NCI-H1092 (cell line): ENCODE measurements at places on chromosomes 12 and 14.

DNA sequence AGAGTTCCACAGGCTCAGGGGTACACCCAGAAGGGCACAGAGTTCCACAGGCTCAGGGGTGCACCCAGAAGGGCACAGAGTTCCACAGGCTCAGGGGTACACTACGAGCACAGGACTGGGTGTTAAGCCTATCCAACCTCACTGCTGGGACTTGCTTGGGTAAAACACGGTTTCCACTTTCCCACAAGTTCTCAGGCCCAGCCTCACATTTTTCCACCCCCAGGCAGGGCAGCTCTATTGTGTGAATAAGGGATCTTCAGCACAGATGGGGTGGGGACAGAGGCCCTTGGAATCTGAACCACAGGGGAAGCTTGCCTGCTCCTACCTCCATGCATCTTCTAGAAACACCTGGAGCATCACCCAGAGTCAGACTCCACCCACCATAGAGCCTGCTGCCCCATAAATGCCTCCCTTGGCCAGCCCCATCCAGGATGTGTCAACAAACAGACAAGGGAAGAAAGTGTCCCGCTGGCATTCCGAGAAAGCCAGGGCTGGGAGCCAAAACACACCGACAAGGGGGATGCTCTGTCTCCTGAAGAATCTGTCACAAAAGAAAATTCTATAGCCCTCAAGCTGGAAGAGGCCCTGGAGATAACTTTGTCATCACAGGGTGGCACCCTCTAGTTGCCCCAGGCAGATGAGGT lies 4.8 kb downstream of the CRACR2A start:
- no peak for DNase-seq

- no peak for DNase-seq
Observed at GRCh38 chr12:11765817-11766794, 116.6 kb downstream of the ETV6 start.

DNA sequence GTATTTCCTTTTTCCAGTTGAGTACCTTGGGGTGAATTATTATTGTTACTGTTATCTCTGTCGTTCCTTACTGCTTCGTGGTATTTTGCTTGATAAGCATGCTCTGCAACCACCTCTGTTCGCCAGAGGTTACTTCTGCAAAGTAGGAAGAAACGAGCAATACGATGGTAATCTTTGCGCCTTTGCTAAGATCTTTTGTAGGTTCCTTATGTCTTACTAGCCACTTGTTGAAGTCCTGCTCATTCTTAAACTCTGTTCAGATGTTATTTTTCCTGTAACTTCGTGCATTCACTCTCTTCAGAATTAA lies 729 bp upstream of the M6PR start:
- DNase-seq = no peak

- no peak for DNase-seq
Observed at GRCh38 chr12:124804011-124804621, 59.5 kb downstream of the SCARB1 start.

GRCh38 chr12:131916306-131917138 lies 12.6 kb upstream of the PUS1 start:
- DNase-seq = no peak

- DNase-seq = no peak
Observed at GRCh38 chr14:23577710-23578392, 739 bp downstream of the JPH4 start.

GRCh38 chr12:50603817-50604639 lies 99.2 kb downstream of the DIP2B start:
- no peak for DNase-seq

DNA sequence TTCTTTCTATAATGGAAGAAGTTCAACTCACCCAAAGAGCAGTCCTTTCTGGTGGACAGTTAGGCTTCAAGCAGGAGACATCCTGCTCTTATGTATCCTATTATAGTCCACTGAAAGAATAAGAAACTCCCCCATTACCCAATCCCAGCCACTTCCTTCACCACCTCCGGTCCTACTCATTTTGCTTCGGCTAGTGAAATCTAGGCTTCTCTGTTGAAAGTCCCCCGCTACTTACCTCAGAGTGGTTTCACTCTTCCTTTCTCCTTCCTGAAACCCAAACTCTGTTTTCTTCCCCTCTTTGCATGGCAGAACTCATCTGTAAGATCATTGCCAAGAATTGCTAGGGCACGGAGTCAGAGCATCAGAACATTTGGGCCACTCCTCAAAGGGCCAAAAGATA lies at the start of gene GPR84:
Gene GPR84 (minus strand): TSS at position 74 of the 400 bp plus-strand sequence. CDS start 635 bp downstream, outside the sequence.
- DNase-seq = no peak

DNA sequence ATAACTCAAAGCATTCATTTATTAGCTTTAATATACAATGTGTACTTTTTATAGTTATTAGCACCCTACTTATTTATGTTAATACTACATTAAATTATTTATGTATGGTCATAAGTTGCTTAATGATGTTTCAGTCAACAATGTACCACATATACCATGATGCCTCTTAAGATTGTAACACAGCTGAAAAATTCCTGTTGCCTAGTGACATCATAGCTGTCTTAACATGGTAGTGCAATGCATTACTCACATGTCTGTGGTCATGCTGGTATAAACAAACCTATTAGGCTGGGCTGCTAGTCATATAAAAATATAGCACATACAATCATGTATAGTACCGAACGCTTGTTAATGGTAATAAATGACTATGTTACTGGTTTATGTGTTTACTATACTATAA lies 120.4 kb downstream of the ANO6 start:
- DNase-seq = no peak

- DNase-seq = no peak
Observed at GRCh38 chr14:91144425-91145145, 30.7 kb downstream of the DGLUCY start.

DNA sequence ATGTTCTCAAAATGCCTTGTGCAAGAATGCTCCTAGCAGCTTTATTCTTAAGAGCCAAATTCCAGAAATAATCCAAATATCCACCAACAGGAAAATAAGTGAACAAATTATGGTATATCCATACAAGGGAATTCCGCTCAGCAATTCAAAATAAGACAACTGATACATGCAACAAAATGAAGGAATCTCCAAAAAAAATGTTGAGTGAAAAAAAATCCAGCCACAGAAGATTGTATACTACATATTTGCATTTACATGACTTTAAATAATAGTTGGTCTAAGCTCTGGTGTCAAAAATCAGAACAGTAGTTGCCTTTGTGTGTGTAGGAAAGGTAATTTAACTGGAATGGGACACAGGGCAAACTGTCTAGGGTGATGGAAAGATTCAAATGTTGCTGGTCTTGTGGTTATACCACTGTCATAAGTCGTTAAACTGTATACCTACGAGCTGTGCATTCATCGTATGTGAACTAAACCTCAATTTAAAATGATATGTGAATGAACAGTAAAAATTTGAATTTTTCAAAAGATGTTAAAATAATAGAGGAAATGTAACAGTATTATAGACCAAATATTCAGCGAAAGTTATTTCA lies 3.2 kb downstream of the CD69 start:
- no peak for DNase-seq

- DNase-seq = no peak
Observed at GRCh38 chr14:104044016-104044415, 41.5 kb upstream of the ASPG start.

DNA sequence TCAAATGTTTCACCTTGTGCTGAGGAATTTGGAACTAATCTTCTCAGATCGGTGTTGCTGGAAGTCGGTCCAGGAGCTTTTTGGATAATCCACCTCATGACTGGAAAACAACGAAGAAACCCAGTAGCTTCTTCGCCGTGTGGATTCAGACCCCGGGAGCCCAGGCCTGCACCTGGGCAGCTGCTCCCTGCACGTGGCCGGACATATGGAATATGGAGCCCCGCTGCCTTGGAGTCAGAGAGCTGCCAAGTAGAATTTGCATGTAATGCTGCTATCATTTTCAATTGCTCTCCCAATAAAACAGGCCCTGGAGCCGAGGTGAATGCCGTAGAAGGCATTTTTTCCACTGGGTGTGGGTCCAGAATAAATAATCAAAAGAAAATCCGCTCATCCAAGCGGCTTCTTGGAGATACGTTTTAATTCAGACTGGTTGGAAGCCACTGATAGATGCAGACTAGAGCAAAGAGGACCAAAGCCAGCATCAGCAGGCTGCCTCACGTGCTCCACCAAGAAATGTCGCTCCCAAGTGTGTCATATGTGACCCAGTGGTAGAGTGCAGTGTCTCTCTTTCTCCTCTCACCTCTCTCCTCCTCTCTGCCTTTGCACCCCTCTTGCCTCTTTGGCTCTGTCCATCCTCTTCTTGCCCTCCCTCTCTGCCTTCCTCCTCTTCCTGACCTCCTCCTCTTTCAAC lies 115.3 kb downstream of the ZNF664 start:
- DNase-seq = no peak

DNA sequence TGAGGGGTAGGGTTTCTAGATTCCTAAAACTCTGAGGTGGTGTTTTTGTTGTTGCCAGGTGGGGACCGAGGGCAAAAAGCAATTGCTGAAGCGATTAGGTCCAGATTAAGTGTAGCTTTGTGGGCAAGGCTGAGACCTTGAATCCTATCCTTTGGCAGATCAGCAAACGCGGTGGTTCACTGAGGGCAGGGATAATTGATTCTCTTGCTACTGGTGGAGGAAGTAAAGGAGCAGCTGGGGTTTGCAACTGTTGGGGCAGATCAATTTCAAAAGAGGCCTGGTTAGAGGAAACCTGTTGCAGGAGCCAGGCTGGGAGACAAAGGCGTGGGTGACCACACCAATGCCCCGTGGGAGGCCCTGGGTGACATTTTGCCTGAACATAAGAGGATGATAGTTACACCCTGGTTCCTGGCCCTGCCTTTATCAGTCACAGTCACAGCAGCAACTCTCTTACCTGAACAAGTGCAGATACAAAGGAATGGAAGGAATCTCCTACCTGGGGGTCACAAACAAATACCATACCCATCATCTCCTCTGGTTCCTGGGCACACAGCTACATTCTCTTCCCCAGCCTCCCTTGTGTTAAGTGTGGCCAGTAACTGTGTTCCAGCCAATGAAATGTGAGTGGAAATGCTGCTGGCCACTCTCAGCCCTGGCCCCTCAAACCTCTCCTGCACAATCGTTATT lies 43.3 kb upstream of the RASSF3 start:
- no peak for DNase-seq

GRCh38 chr12:116333402-116333801 lies 55.9 kb upstream of the MED13L start:
- no peak for DNase-seq

DNA sequence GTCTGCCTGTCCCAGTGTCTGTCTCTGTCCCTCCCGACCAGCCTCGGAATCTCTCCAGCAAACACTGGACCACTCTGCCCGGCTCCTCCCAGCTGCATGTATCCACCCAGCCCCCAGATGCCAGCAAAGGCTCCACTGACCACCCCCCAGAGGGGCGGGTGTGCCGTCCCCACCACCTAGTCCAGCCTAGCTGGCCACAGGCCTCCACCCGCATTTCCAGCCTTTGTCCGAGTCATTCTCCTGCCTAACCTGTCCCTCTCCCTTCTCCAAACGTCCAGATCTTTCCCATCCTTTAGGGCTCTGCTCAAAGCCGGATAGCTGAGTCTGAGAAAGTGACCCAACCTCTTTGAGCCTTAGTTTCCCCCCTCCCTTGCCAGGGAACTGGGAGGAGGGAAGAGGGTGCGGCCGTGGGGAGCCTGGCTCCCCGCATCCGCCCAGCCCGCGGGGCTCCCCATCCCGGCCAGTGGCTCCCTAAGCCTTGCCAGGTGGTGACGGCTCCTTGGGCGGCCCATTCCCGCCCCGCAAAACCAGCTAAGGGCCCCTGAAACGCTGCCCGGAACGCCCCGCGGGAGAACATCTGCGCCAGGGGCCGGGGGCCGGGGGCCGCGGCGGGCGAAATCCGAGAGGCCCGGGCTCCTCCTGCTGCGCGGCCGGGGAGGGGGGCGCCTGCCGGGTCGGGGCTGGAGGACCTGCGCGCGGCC lies 34.6 kb upstream of the ANKRD9 start:
- no peak for DNase-seq

DNA sequence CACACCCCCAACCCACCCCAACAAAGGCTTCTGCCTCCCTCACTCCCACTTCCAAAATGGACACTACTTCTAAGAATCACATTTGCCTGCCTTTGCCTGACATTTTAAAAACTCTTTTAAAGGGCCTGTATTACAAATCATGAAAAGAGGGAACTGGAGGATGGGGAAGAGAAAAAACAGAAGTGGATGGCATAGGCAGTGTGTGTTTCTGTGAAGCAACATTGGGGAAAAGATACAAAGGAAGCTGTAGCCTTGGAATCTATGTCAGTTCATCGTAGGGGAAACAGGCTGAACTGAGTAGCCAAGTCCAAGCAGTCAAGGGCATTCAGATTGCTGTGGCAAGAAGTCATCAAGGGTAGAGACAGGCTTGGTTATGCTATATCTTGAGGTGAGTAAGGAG lies 273.9 kb downstream of the BTG1 start:
- DNase-seq = no peak
